ENCODE measurements at places on chromosomes 3 and 15. TPM values are rescaled to one million over a fixed set of nuclear protein-coding genes. Genes with fewer than 3 reads are reported as not detected.

The PARP3 gene
- 26.6 TPM for total RNA-seq

The PLA2G4D gene
- not detected for total RNA-seq

The RETNLB gene
- not detected for total RNA-seq

The ECE2 gene
- total RNA-seq = 2.3 TPM

The CACNA2D2 gene
- total RNA-seq = 0.49 TPM

The ZNF35 gene
- 14.8 TPM for total RNA-seq

The PLXNB1 gene
- 59.9 TPM for total RNA-seq

The GCSAM gene
- total RNA-seq = not detected

The PLAAT1 gene
- total RNA-seq = 0.82 TPM

The SLC30A4 gene
- 11.6 TPM for total RNA-seq

The UCN2 gene
- total RNA-seq = not detected

The ITIH1 gene
- not detected for total RNA-seq

The ABHD17C gene
- total RNA-seq = 2.3 TPM

The CAND2 gene
- 14.4 TPM for total RNA-seq

The KCNMB3 gene
- 3.9 TPM for total RNA-seq

The MUSTN1 gene
- total RNA-seq = 4.2 TPM

The BTLA gene
- total RNA-seq = not detected

The CPNE4 gene
- 0.54 TPM for total RNA-seq

The IQCF5 gene
- total RNA-seq = not detected

The CASR gene
- under 0.01 TPM for total RNA-seq

The C3orf70 gene
- 37.5 TPM for total RNA-seq

Data from sigmoid colon (tissue), 7 donors.